Activated T-helper 17 cell treated with anti-CD3 and anti-CD28 coated beads, Interleukin-2, amount 50 U/mL, for 72 hours (primary cell): ENCODE measurements at places on chromosomes 7 and 10.

GRCh38 chr10:19498393-19499290 lies 317.6 kb upstream of the PLXDC2 start:
- no peak for ATAC-seq

DNA sequence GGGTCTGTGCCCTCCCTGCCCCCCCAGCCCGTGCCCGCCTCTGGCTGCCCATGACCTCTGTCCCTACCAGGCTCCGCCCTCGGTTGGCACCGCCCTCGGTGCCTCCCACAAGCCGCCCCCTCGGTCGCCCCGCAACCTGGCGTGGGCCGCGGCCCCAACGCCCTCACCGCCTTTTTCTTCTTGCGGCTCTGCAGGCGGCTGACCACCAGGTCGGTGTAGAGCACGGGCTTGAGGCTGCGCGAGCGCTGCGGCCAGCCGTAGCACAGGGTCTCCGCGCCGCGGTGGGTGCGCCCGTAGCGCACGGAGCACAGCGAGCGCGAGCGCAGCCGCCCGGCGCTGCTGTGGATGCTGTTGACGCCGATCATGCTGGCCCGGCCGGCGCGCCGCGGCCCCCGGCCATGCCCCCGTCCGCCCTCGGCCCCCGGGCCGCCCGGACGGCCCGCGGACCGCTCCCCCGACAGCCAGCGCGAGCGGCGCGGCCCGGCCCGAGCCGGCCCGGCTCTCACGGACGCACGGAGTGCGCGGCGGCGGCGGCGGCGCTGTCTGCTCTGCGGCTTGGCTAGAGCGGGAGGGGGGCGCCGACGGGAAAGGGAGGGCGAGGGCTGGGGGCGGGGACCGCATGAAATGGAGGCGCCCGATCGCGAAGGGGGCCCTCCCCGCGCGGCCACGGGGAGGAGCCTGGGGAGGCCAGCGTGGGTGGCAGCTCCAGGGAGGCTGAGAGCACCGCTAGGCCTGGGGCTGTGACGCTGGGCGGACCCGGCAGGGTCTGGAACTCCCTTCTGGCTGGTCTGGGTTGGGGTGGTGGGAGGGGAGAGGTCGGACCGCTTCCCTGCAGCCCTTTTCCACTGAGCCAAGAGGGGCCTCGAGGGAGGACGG lies 9.6 kb downstream of the PSD start:
- peak; percentile 75 for ATAC-seq

DNA sequence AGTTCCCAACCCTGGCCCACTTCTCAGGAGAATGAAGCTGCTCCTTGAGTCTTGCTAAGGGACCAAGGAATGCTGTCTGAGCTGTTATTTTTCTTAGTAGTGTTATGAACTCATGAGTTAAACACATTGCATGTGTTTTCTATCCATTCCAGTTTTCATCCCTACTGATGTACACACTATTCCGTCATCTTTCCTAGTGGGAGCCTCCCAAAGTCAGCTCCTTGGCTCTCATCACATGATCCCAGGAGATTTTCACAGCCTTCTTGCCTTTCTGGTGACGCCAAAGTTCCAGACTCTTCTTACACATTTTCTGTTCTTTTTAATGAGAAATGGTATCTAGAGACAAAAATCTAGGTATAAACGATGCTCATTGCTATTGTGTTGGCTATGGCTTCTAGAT lies 8.4 kb upstream of the C10orf71 start:
- ATAC-seq, result no peak

- no peak for ATAC-seq
Measured at GRCh38 chr7:142914121-142914520, 19.4 kb downstream of the TRPV5 start.

DNA sequence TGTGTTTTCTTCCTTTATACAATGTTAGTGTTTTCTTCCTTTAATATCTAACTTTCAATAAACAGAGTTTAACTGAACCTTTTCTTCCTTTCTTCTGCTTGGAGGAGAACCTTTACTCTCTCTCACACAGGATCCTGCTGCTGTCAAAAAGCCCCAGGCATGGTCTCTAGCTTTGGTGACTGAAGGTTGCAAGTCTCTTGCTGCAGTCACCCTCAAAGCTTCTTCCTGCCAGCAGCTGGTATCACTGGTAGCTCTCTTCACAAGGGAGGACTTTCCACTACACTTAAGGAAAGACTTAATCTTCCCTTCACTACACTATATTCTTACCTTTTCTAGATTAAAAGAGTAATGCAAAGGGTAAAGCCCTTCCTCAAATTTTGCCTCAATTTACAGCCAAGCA lies 153.4 kb downstream of the SGMS1 start:
- ATAC-seq, result no peak

DNA sequence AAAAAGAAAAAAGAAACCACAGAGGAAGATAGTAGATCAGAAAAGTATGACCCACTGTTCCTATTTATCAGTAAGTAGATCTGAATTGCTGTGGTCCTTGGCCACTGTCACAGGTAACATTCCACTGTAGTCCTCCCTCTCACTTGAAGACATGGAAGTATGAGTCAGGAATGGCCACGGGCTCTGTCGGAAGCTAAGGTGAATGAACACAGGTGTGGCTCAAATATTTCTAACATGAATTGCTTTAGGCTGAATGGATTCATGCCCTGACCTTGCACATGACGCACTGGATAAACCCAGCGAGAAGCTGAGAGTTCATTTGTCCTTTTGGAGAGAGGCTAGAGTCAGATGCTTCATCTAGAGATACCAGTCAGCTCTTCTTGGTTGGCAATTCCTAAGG lies 224.5 kb upstream of the SP8 start:
- ATAC-seq, result no peak

GRCh38 chr7:72754312-72754711 lies 73.7 kb downstream of the TYW1B start:
- ATAC-seq, result no peak

DNA sequence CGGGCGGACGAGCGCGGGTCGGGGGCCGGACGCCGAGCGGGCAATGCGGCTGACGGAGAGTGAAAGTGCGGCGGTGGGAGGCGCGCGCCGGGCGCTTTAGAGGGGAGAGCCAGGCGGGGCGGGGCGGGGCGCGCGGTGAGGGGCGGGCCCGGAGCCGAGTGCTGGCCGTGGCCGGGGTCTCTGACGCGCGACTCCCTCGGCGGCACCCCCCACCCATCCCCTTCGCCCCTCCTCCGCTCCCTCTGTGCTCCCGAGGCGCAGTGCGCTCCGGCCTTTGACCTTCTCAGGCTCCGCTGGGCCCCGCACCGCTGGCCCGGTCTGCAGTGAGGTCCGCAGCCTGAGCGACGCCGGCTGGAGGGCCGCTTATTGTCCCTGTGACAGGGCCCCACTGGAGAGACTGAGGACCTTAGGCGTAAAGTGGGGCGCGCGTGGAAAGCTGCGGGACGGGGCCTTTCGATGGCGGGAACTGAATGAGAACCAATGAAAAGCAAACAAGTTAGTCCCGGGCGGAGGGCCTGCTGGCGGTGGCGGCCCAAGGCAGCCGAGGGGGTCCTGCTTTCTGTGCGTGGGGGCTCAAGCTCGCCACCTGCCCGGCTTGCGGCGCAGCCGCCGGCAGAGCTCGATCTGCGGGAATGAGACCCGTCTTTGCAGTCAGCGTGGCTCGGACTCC lies at the start of gene CXCL12:
Gene CXCL12, minus strand, starts transcription at position 72 of the 670 bp plus-strand sequence. CDS start 92 bp downstream, outside the sequence.
- ATAC-seq, result no peak

GRCh38 chr7:146606628-146607027 lies 490.0 kb downstream of the CNTNAP2 start:
- ATAC-seq, result no peak

DNA sequence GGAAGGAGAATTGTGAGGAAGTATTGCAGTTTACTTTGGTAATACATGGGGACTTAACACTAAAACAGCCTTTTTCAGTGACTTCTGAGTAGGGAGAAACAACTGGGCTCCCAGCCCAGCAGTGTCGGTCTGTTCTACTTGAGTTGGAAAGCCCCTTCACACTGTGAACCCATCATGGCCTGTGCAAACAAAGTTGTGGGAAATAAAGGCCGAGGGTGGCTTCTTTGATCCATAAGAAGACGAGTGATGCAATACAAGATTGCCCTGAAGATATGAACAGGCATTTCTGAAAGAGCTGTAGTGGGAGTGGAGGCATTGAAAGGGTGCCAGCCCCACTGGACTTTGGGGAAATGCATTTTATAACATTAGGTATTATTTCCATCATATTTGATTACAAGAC lies 28.3 kb downstream of the C10orf120 start:
- ATAC-seq, result no peak
